T-helper 22 cell (primary cell): ENCODE measurements at places on chromosomes 7 and 10.
A peak's percentile ranks its signal among the peaks of the same experiment; 100 is the strongest.

DNA sequence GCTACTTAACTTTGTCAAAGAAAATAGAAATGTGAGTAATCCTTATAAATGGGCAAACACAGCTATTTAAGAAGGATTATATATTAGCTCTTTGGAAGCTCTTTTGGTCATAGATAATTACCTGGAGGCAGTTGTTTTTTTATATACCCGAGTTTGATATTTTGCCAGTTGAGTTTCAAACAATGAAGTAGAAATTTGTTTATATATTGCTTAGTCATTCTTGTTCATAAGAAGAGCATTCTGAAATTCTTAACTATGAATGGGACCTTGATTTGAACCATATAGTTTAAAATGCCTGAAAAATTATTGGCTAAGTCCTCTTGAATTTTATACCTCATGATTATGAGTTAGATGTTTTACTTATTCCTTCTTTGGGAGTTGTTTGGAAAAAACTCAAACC, 36.4 kb downstream of the MINPP1 start:
- DNase-seq, result no peak

DNA sequence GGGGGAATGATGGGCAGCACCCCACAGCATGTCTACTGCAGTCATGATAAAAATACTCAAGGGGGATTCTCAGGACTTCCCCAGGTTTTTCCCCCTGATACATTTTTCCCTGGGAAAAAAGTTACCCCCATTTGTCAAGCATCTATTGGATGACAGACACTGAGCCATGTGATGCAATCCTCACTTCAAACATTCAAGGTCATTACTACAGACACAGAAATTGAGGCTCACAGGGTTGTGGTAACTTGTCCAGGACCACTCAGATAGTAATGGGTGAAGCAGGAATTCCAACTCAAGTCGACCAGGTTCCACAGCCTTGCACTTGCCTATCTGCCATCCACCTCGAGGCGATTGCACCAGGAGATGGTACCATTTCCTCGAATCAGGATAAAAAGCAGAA, 31.7 kb downstream of the PPP1R3C start:
- no peak for DNase-seq

DNA sequence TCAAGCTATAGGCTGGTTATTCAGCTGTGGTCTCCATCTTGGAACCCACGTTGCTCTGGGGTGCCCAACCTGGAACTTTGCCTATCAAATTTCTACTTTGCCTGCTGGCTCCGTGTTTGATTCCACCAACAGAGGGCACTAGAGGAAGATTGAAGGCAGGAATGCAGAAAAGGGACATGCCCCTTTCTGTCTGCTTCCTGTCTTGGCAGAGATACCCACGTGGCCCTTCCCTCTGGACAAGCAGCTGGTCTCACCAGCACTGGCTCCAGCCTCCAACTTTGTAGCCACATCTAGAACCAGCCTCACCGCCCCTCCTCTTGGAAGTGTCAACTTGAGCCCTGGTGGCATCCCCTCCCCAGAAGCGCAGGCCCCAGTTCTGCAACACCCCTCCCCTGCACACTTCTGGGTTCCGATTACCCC, 52.1 kb upstream of the ZNF438 start:
- peak; percentile 4 for DNase-seq

DNA sequence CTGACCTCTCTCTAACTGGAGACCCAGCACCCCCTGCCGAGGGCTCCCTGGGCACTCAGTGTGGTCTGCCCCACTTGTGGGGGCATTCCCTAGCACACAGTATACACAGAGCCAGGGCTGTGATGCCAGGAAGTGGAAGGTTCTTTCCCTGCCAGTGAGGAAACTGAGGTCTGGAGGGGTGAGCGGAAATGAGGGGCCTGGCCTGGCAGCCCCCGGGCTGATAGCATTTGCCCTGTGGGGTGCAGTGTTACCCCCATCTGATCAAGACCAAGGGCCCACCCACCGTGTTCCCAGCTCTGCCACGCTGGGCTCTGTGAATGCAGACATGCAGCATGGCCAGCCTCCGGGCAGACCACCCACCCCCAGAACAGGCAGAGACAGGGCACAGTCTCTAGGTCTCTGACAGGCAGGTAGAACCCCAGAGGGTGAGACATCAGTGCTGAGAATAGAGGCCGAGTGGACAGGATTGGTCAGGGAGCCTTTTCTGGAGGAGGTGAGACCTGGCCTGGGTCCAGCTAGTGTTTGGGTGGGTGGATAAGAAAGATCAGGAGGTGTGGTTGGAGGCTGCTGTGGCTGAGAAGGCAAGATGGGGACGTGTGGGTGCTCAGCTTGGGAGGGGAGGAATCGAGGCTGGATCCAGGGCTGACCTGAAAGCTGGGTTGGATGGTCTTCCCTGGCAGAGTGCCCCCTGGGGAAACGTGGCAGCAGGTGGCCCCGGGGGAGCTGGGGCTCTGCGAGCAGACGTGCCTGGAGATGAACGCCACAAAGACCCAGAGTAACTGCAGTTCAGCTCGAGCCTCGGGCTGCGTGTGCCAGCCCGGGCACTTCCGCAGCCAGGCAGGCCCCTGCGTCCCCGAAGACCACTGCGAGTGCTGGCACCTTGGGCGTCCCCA, 10.8 kb upstream of the ZNF862 start:
- no peak for DNase-seq

DNA sequence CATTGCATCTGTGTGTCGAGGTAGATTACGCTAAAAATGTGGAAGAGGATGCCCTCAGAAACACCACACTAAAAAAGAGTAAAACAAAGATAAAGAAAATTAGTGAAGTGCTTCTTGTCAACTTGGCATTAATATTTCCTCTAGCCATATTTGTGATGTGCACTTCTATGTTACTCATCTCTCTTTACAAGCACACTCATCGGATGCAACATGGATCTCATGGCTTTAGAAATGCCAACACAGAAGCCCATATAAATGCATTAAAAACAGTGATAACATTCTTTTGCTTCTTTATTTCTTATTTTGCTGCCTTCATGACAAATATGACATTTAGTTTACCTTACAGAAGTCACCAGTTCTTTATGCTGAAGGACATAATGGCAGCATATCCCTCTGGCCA, 79.0 kb upstream of the SCIN start:
- no peak for DNase-seq
